ENCODE measurements at places on chromosomes 12 and 14.
A peak's percentile ranks its signal among the peaks of the same experiment; 100 is the strongest.

- peak; percentile 70 for DNase-seq
These were observed at the start of gene CACNA1C for GRCh38 chr12:2052826-2053678. Gene CACNA1C (plus strand): TSS chr12:2052987. CDS start chr12:2053563, 576 bp downstream.

DNA sequence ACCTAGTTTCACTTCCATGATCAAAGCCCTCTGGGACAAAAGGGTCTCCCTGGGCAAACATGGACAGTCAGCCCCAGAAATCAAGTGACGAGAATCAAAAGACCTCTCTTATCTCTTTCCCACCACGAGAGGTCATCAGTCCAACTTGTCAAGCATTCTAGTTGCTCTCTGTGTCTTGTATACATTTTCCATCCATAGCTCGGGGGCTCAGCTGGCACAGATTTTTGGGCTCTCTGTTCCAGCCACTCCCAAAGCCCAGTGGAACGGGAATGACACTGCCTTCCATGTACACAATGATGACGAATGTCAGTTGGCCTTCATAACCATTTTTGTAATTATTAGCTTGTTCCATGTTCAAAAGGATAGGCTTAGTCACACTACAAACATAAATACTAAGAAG, 29.7 kb downstream of the NOS1 start:
- DNase-seq: no peak

DNA sequence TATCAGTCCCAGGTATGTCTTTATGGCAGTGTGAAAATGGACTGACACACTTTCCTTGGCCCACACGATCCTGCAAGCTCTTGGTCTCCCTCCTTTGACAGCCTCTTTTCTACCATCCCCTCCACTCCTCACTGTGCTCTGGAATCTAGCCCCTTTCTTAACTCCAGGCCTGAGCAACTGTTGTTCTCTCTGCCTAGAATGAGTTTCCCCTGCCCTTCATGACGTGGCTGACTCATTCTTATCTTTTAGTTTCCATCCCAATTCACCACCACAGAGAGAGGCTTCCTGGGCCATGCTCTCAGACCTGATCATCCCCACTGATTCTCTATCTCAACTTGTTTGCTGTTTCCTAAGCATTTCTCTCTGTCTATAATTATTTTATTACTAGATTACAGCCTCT, 157.4 kb upstream of the HMGA2 start:
- no peak for DNase-seq

DNA sequence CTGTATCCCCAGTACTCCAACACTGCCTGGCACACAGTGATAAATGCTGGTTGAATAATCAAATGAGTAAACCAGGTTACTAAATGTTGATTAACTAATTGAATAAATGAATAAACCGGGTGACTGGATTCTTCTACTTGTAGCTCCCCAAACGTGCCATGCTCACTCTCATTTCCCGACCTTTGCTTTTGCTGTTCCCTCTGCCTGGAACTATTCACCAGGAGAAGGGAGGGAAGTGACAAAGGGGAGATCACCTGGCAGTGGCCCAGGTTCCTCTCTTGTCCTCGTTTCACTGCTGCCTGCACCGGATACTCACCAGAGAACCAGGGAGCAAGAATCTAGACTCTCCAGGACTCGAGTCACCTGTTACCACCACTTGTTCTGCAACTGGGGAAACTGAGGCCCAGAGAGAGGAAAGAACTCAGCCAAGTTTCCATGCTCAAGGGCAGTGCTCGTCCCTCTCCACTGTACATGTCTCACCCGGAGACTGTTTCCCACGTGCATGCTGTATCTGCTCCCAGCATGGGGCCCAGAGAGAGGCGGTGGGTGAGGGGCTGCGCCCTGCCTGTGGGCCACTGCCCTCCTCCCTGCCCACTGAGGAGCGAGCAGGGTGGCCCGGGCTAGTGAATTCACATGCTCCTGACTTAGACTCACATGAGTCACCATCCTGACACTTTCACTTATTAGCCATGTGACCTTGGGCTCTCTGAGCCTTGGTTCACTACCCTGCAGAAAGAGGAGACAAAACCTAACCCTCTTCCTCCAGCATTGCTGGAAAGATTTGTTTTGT, 17.7 kb upstream of the POP5 start:
- no peak for DNase-seq

GRCh38 chr12:94171595-94171930, 23.2 kb downstream of the PLXNC1 start:
- DNase-seq: no peak

- no peak for DNase-seq
These were observed 348.0 kb downstream of the SEC23A start for GRCh38 chr14:38755036-38755435.

GRCh38 chr14:59869381-59870255, 958 bp downstream of the RTN1 start:
- DNase-seq: no peak

DNA sequence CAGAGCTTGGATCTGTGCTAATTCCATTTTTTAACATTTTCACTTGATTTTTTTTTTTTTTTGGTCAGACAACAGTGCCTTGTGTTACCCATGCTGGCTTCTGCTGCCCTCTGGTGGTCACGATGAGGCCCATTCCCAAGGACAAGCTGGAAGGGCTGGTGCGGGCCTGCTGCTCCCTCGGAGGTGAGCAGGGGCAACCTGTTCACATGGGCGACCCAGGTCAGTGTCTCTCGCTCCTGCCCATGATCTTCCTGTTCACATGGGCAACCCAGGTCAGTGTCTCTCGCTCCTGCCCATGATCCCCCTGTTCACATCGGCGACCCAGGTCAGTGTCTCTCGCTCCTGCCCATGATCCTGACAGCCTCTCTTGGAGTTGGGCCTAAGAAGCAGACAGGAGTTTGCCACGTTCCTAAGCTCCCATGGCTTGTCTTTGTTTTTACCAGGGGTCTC, 59.4 kb downstream of the DGLUCY start:
- peak; percentile 72 for DNase-seq

Measured in 8988T (cell line).